ENCODE measurements at places on chromosomes 1 and 21.

DNA sequence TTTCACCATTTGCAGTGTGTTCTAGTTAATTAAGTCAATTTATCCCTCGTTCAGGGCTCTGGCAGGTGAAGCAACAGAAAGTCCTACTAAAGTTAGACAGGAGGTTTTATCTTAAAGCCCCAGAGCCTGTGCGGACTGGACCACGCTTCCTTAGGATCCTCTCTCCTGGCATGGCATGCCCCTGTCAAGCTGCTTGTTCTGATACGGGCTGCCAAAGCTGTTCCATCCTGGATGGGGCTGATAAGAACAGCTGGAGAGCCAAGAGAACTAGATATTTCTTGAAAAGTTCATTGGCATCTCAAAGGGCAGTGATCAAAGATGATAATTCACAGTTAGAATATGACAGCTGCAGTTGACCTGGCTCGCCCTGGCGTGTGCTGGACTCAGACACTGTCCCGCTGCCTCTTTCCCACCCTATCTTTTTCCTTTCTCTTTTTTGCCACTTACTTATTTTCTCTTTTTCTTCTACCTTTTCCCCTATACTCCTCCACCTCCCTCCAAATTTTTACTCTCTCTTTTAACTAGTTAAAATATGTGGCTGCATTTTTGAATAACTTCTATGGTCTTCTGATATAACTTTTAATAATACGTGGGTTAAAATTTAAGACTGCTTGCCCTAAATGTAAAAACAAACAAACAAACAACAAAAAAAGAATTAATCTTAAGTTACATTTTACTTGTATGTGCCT is 96.7 kb downstream of the ABCA4 start:
- DNase-seq = no peak

GRCh38 chr1:245797592-245798348 is 643.0 kb downstream of the KIF26B start:
- DNase-seq = no peak

- no peak for DNase-seq
Observed at GRCh38 chr1:3664700-3665375, 12.5 kb downstream of the TP73 start.

DNA sequence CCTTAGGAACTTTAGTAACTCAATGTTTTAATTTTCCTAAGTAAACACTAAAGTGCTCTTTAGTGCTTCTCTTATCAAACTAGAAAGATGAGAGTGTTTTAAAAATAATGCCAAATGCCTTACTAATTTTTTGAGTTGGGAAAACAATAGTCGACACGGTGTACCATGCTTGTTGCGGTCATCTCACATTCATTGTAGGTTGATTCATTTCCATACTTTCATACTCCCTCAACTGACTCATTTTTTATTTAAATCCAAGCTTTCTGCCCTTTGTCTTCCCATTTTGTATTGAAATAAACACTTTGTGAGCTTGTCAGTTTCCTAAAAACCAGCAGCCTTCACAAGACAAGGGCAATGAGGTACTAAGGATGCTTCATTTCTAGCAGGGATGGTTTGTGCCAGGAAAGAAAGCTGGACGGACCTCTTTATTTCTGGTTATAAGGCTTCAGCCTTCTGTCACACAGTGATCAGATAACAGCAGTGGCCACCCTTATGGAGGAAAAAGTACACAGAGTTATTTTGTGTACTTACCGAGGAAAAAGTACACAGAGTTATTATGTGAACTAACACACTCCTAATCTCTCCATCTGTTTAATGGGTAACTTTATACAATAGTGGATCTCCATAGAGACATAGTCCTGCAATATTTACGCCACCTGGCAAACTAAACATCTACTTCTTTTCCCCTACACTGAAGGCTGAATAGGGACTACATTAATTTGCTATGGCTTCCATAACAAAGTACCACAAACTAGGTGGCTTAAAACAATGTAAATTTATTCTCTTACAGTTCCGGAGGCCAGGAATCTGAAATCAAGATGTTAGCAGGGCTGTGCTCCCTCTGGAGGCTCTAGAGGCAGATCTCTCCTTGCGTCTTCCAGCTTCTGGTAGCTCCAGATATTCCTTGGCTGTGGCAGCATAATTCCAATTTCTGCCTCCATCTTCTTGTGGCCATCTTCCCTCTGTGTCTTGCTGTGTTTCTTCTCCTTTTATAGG is 13.0 kb upstream of the CCDC190 start:
- no peak for DNase-seq

DNA sequence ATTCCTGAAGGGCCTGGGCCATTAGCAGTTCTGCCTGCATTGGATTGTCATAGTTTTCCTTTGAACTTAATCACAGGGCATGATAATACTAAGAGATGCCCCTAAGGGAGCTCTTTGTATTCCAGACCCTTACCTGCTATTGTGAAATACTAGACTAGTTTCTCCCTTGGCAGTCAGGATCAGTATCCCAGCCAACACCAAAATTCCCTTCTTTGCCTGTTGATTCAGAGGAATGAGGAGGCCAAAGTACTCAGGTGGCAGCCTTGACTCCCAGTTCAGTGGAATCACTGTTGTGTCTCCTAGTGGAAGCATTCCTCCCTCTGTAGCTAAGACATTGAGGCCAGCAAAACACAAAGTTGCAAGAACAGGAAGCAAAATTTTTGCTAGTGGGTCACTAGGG is 20.7 kb downstream of the SLAMF7 start:
- DNase-seq = no peak

- no peak for DNase-seq
Observed at GRCh38 chr1:112312315-112312714, 83.7 kb upstream of the CTTNBP2NL start.

GRCh38 chr1:204429746-204430145 is 18.1 kb upstream of the PPP1R15B start:
- DNase-seq = no peak

- no peak for DNase-seq
Observed at GRCh38 chr1:36350659-36351226, 27.3 kb upstream of the EVA1B start.

GRCh38 chr1:64223329-64224151 is 20.1 kb downstream of the UBE2U start:
- DNase-seq = no peak

DNA sequence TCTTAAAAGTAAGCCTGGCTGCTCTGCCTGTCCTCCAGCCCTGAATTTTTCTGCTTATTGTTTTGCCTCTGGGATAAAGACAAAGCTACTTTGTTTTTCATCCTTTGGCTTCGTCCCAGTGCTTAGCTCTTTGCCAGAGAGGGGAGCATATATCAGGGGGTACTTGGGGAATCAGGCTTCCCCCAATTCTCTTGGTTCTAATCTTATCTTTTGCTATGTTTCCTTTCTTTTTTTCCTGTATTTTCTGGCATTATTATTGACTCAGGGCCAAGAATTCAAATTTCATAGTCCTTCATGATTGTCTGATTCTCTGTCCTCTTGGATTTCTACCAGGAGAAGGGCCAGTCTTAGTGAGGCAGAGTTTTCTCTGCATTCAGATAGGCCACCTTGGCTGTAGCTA is 51.2 kb downstream of the GIPC2 start:
- no peak for DNase-seq

DNA sequence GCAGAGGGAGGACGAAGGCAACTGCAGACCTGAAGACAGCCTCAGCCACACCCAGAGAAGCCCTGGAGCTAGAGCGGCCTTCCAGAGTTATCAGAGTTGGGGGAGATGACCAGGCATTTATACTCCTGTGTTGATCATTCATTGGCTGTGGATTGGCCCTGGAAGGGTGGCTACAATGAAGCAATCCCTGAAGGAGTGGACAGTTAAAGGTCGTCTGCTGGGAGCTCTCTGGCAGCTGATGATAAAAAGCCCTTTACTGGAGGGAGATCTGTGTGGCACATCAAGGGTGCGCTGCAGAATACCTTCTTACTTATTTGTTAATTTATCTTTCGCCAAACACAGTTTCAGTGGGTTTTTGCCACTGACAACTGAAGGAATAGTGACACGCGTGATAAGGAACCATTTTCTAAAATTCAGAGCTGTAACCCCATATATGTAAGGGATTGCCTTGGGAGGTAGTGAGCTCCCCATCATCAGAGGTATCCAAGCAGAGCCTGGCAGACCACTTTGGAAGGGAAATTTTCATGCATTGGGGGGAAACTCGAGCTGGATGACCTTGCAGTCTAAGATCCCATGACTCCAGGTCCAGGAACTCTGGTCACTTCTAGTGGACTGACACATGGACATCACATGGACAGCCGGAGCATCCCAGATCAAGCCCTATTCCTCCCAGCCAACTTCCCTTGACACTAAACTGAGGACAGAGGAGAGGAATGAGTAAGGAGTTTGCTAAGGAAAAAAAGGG is 126.4 kb upstream of the GADD45A start:
- no peak for DNase-seq

DNA sequence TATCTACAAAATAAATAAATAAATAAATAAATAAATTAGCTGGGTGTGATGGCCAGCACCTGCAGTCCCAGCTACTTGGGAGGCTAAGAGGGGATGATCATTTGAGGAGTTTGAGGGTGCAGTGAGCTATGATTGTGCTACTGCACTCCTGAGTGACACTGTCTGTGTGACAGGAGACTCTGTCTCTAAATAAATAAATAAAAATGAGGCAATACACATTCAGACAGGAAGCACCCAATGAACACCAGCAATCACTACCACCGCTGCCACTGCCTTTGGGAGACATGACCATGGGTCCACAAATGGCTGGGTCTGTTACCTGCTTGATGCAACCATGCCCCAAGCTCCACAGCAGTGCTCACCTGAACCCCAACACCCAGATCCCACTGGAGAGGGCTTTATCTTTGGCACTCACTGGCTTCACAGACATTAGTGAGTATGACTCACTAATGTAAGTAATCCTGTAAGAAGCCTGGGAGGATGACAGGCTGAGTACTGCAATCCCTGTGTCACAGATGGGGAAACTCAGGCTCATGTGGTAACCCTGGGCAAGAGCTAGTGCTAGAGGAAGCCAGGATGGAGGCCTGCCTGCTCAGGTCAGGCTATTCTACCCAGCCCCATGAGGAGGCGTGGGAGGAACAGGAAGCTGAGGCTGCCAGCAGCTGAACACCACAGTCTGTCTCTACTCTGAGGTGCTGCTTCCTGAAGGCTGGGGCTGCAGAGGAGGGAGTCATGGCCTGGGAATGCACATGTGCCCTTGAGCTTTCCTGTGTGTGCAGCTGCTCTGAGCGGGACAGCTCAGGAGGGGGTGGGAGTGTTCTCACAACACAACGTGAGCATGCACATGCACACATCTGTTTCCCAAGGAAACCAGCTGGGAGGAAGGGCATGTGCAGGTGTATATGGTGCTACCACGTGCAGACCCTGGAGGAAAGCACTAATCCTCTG is 43.0 kb downstream of the SLC9A1 start:
- DNase-seq = peak; percentile 54

GRCh38 chr1:173669491-173669941 is at the start of gene ANKRD45:
ANKRD45 (minus strand) TSS chr1:173669851; CDS start chr1:173659418, 10,433 bp downstream.
- peak; percentile 3 for DNase-seq

DNA sequence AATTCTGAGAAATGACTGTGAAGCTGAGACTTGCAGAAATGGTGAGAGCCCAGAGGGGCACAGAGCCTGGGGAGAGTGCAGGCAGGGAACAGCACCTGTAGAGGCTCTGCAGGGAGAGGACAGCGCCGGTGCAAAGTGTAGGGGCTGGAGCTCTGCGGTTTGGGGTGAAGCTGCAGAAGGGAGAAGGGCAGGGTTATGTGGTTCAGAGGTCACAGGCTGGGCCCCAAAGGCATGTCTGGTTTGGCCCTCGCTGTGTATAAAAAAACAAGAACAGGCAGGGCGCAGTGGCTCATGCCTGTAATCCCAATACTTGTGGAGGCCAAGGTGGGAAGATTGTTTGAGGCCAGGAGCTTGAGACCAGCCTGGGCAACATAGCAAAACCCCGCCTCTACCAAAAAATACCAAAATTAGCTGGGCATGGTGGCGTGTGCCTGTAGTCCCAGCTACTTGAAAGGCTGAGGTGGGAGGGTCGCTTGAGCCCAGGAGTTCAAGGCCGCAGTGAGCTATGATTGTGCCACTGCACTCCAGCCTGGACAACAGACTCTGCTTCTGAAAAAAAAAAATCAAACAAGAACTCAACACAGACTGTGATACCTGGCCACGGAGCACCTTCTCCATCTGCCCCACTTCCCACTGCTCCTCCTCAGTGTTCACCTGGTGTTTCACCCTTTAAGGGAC is 29.1 kb downstream of the SERINC2 start:
- no peak for DNase-seq

GRCh38 chr1:54871275-54872035 is 15.5 kb downstream of the DHCR24 start:
- no peak for DNase-seq

GRCh38 chr1:117696561-117696960 is 90.7 kb downstream of the TENT5C start:
- DNase-seq = no peak

GRCh38 chr1:115114308-115114707 is 25.0 kb upstream of the TSPAN2 start:
- no peak for DNase-seq

GRCh38 chr1:208731981-208732821 is 488.0 kb upstream of the PLXNA2 start:
- no peak for DNase-seq

GRCh38 chr1:90957497-90957896 is 64.3 kb downstream of the ZNF644 start:
- DNase-seq = no peak

DNA sequence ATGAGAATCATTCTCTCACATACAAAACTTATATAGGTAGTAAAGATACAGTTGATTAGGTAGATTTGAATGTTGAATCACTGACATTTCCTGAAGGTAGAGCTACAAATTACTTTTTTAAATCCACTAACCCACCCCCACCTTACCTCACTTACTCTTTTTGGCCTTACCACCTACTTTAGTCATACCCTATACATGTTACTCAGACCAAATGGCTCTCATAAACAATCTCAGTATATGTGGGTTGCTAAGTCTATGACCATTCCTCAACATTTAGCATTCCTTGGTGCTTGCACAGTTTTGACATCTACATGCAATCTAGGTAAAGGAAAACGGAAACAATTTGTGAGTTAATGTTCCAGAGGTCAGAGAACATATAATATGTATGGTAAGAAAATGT is 26.3 kb downstream of the SYDE2 start:
- no peak for DNase-seq

DNA sequence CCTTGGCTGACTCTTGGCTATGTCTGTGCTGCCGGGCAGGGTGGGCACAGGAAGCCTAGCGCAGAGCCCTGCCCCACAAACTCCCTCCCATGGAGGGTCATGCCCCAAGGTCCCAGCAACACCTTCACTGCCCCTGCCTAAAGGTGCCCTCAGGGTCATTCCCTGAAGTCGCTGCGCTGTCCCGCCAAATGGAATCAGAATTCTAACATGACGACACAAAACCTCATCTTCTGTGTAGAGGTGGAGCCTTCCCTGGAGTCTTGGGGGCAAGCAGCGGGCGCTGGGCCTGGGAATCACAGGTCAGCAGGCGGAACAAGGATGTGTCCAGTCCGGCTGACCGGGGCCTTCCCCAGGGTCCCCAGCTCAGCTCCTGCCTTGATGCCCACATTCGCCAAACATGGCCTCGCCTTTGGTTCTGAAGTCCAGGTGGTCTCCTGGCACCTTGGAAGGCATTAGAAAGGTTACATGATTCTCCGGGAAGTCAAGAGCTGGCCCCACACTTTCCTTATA is 17.3 kb downstream of the TMEM201 start:
- no peak for DNase-seq

GRCh38 chr1:106027871-106028270 is 1028.6 kb upstream of the PRMT6 start:
- no peak for DNase-seq

- DNase-seq = no peak
Observed at GRCh38 chr1:214573386-214574318, 22.2 kb upstream of the PTPN14 start.
